Glutamatergic neuron (in vitro differentiated cells): ENCODE measurements at places on chromosomes 5 and 9. TPM values are rescaled to one million over a fixed set of nuclear protein-coding genes. Genes with fewer than 3 reads are reported as not detected.

The CCDC183 gene
- total RNA-seq = 20.0 TPM

The TLX3 gene
- total RNA-seq = 161 TPM

The OGN gene
- total RNA-seq = not detected

The DNAJA1 gene
- 249 TPM for total RNA-seq

The BRD8 gene
- 62.3 TPM for total RNA-seq

The PRELID2 gene
- total RNA-seq = 4.6 TPM

The CTXN3 gene
- total RNA-seq = not detected

The FAM151B gene
- 0.29 TPM for total RNA-seq

The WNT8A gene
- not detected for total RNA-seq

The SLC25A2 gene
- 1.9 TPM for total RNA-seq

The PTPA gene
- 166 TPM for total RNA-seq

The SKIC3 gene
- total RNA-seq = 163 TPM

The INSYN2B gene
- total RNA-seq = not detected

The IFNB1 gene
- total RNA-seq = not detected

The UBQLN1 gene
- total RNA-seq = 188 TPM

The ZNF454 gene
- total RNA-seq = 9.3 TPM

The CER1 gene
- 3.0 TPM for total RNA-seq

The ZNF169 gene
- 4.9 TPM for total RNA-seq

The PCDHGA3 gene
- total RNA-seq = 10.4 TPM

The VAV2 gene
- 270 TPM for total RNA-seq

The ESM1 gene
- total RNA-seq = not detected

The F12 gene
- total RNA-seq = 5.4 TPM

The OR13J1 gene
- not detected for total RNA-seq

The ACOT12 gene
- total RNA-seq = not detected

The SPZ1 gene
- not detected for total RNA-seq

The ADAMTS13 gene
- 27.9 TPM for total RNA-seq

The ARL14EPL gene
- not detected for total RNA-seq

The OXCT1 gene
- total RNA-seq = 24.7 TPM
